Ovary (tissue), 10 donors: ENCODE measurements at places on chromosomes 4 and X.

DNA sequence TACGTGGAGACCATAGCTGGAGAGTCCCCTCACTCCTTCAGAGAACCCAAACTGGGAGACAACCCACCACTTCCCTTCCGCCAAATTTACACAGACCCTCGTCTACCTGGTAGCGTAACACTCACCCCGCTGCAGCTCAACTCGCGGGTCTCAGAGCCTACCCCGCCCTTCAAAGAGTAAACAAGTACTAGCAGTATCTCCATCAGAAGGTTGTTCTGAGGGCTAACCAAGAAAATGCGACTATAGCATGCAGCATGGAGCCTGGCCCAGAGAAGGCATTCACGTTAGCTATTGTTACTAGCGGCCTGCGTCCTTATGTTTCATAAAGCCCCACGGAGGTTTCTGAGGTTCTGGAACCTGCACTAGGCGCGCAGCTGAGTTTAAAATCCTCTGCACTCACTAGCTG, 531 bp upstream of the MANBA start:
- DNase-seq: peak; percentile 33
- peak overlapping the region; percentile 98 for H3K4me3 ChIP-seq
- no peaks in the 10 kb centered on the region for H3K36me3 ChIP-seq
- H3K27ac ChIP-seq: peak overlapping the region; percentile 50

GRCh38 chr4:36133086-36133485, 111.2 kb downstream of the ARAP2 start:
- H3K4me1 ChIP-seq: no peaks in the 10 kb centered on the region
- H3K4me3 ChIP-seq: no peak overlapping the region
- H3K27ac ChIP-seq: no peak overlapping the region
- DNase-seq: no peak
- no peaks in the 10 kb centered on the region for H3K36me3 ChIP-seq

- no peaks in the 10 kb centered on the region for H3K27me3 ChIP-seq
- H3K27ac ChIP-seq: no peak overlapping the region
- no peaks in the 10 kb centered on the region for H3K36me3 ChIP-seq
- DNase-seq: no peak
These were observed 80.5 kb downstream of the TBC1D9 start for GRCh38 chr4:140675599-140676231.

DNA sequence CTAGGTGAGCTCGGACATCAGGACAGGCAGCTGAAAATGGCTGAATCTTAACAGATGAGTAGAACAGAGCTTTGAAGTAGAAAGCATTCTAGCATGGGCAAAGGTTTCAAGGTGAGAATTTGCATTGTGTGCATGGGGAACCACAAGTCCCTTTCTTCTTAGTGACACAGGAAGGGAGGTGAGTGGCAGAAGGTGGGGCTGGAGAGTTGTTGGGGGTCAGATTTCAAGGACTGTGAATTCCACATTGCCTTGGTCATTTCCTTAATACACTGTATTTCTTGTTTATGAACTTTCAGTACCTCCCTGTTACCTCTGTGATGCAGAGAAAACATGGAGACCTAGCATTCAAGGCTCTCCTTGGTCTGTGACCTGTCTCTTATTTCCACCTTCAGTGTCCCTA, 4.1 kb downstream of the APEX2 start:
- H3K27me3 ChIP-seq: no peaks in the 10 kb centered on the region
- no peak overlapping the region for H3K4me3 ChIP-seq
- no peak for DNase-seq
- H3K4me1 ChIP-seq: peaks cover 10% of the 10 kb centered on the region
- no peak overlapping the region for H3K27ac ChIP-seq
- no peaks in the 10 kb centered on the region for H3K36me3 ChIP-seq

DNA sequence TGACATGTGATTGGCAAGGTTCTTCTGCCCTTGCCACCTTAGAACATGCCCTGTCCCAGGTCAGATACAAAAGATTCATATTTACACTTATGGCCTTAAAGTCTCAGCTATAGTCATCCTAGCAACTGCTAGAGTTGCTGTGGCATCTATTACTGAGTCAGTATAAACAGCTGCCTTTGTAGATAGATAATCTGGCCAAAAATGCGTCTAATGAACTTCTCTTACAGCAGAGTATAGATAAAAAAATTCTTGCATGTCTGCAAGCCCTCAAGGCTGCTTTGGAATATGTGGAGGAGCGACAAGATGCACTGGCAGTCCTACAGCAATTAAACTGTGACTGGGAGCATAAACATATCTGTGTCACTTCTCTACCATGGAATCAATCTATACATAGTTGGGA, 1209.7 kb upstream of the PABPC4L start:
- no peaks in the 10 kb centered on the region for H3K36me3 ChIP-seq
- no peak overlapping the region for H3K27ac ChIP-seq
- DNase-seq: no peak
- no peaks in the 10 kb centered on the region for H3K4me1 ChIP-seq
- no peak overlapping the region for H3K4me3 ChIP-seq
- no peaks in the 10 kb centered on the region for H3K27me3 ChIP-seq

DNA sequence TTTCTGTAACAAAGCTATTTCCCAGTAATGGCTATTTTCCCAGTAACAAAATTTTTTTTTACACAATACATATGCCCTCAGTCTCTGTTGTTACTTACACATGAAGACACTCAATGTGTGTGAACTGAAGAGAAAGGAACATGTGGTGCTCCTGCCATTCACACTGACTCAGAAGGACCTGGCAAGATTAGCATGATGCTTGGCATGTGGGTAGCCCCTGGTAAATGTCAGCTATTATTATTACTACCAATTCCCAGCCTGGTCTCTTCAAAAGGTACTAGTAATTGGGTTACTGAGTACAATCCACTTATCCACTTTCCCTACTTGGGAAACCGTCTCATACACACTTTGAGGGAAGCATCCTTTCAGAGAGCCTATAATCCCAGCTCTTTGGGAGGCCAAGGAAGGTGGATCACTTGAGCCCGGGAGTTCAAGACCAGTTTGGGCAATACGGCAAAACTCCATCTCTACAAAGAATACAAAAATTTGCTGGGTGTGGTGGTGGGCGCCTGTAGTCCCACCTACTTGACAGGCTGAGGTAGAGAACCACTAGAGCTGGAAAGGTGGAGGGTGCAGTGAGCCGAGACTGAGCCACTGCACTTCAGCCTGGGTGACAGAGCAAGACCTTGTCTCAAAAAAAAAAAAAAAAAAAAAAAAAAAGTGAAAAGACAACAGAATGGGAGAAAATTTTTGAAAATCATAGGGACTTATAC, 14.6 kb downstream of the RBBP7 start:
- no peak for DNase-seq
- no peaks in the 10 kb centered on the region for H3K27me3 ChIP-seq
- no peak overlapping the region for H3K4me3 ChIP-seq
- no peak overlapping the region for H3K27ac ChIP-seq

GRCh38 chr4:41514766-41515481, 23.0 kb upstream of the LIMCH1 start:
- no peak overlapping the region for H3K4me3 ChIP-seq
- no peak overlapping the region for H3K27ac ChIP-seq
- DNase-seq: no peak
- no peaks in the 10 kb centered on the region for H3K27me3 ChIP-seq
- no peaks in the 10 kb centered on the region for H3K4me1 ChIP-seq

GRCh38 chr4:24195991-24196736, 306.3 kb upstream of the PPARGC1A start:
- H3K36me3 ChIP-seq: no peaks in the 10 kb centered on the region
- no peak overlapping the region for H3K27ac ChIP-seq
- H3K27me3 ChIP-seq: no peaks in the 10 kb centered on the region
- DNase-seq: no peak

DNA sequence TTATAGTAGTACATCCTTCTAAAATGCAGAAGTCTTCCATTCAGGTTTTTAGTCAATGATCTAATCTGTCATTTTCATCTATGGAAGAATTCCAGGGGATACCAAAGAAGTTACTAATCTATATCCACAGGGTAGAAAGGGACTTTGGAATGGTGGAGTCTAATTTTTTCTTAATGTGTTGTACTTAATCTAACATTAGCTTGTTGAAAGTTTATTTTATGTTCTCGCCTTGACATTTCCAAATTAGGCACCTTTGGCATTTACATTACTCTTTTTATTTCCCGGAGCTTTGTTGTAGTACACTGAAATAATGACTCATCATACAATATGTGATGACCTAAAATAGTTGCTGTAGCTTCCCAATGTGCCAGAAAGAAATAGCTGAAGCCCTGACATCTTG, 91.5 kb downstream of the HTR2C start:
- H3K27me3 ChIP-seq: no peaks in the 10 kb centered on the region
- H3K4me1 ChIP-seq: no peaks in the 10 kb centered on the region
- no peak for DNase-seq

DNA sequence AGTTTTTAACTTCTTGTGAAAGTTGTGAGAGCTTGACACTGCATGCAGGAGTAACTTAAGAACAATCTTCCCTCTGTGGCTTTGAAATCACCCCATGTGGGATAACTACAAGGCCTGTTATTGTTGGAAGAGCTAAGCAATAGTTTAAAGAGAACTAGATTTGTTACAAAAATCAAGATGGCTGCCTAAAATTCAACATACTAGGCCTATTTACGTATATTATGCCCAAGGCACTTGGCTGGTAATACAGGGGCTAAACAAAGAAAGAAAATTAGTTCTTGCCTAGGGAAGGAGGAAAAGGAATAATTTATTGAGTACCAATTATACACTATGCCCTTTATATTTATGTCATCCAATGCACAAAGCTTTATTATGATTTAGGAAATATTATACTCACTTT, 36.1 kb downstream of the DMD start:
- no peak overlapping the region for H3K4me3 ChIP-seq
- no peak for DNase-seq

DNA sequence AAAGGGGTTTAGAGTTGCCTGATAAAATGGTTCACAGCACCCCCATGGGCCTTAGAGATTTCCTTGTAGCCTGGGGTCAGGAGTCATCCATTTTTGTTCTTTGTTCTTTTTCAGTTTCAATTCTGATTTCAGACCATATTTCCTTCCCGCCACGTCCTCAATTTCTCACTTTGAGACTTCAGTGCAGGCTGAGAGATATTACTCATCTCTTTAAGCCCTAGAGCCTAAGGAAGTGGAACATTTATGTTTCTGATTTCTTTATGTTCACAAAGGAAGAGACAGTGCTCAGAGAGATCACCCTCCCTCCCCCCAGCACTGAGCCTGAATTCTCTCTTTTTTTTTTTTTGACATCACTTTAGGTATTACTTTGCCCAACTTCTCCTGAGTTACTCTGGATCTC, 56.3 kb downstream of the MSN start:
- H3K4me1 ChIP-seq: no peaks in the 10 kb centered on the region
- H3K27ac ChIP-seq: no peak overlapping the region
- no peaks in the 10 kb centered on the region for H3K36me3 ChIP-seq
- no peak overlapping the region for H3K4me3 ChIP-seq

- DNase-seq: no peak
- no peaks in the 10 kb centered on the region for H3K36me3 ChIP-seq
- H3K27me3 ChIP-seq: no peaks in the 10 kb centered on the region
These were observed 155.8 kb downstream of the ANTXR2 start for GRCh38 chr4:79917246-79917645.

- H3K27ac ChIP-seq: no peak overlapping the region
- DNase-seq: no peak
- H3K27me3 ChIP-seq: no peaks in the 10 kb centered on the region
- H3K4me3 ChIP-seq: no peak overlapping the region
- H3K36me3 ChIP-seq: no peaks in the 10 kb centered on the region
These were observed 38.8 kb downstream of the CLCN3 start for GRCh38 chr4:169658975-169659715.

- no peak overlapping the region for H3K4me3 ChIP-seq
- H3K27me3 ChIP-seq: no peaks in the 10 kb centered on the region
- H3K36me3 ChIP-seq: no peaks in the 10 kb centered on the region
- no peak for DNase-seq
- no peaks in the 10 kb centered on the region for H3K4me1 ChIP-seq
- H3K27ac ChIP-seq: no peak overlapping the region
These were observed 33.6 kb downstream of the CLCN4 start for GRCh38 chrX:10190367-10190766.

GRCh38 chr4:7390906-7391636, 43.7 kb downstream of the PSAPL1 start:
- DNase-seq: no peak
- H3K4me3 ChIP-seq: no peak overlapping the region
- peaks cover 14% of the 10 kb centered on the region for H3K4me1 ChIP-seq
- no peaks in the 10 kb centered on the region for H3K36me3 ChIP-seq
- H3K27me3 ChIP-seq: no peaks in the 10 kb centered on the region

DNA sequence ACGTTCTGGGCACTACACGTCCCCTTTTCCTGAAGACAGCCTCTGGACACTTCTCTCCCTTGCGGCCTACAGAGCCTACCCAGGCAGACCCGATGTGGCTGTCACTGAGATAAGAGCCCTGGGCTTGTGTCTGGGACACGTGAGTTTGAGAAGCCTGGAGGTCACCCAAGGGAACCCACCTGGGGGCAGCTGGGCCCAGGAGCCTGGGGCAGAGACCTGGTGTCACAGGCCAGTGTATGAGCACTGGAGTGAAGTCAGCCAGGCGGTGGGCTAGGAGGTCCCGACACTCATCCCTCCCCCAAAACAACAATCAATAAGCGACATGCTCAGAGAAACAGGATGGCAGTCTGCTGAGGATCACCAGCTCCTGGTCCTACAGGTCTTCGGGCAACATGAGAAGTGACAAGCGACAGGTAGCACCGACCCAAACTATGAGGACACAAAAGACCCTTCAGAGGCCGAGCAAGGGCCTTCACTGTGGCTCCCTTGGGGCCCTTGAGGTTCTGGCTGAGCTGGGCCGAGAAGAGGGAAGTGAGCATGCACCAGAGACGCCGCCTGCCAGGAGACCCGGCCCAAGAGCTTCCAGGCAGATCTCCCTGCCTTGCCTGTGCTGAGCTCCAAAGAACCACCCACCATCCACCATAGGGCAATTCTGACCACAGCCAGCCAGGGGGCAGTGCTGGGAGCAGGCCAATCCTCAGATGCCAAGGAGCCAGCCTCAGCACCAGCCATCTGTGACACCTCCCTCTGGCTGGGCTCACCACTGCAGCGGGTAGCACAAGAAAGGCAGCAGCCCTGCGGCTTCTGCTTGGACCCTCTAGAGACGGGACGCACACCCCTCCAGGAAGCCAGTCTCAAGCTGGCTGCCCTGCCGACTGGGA, 11.0 kb upstream of the DUSP9 start:
- H3K27me3 ChIP-seq: no peaks in the 10 kb centered on the region
- H3K27ac ChIP-seq: no peak overlapping the region
- no peak for DNase-seq
- no peak overlapping the region for H3K4me3 ChIP-seq
- H3K36me3 ChIP-seq: no peaks in the 10 kb centered on the region

DNA sequence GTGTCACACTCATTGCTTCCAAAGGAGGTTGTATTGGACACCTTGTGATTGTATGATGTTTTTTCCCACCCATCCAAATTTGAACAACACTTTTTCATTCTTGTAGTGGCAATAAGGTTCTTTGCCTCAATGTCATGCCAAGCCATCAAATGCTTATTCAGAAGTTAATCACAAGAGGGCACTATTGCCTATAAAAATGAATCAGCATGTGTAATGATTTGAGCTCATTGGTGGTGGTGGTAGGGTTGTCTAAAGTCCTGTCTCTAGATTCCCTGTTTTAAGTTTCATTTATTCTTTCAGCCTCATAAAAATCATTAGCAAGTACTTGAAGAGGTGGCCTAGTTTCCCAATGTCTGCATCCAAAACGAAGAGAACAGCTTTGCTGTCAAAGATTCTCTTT, 37.0 kb downstream of the IRS4 start:
- H3K4me3 ChIP-seq: no peak overlapping the region
- H3K36me3 ChIP-seq: no peaks in the 10 kb centered on the region
- H3K27ac ChIP-seq: no peak overlapping the region
- no peaks in the 10 kb centered on the region for H3K27me3 ChIP-seq
- no peaks in the 10 kb centered on the region for H3K4me1 ChIP-seq
- DNase-seq: no peak

- no peaks in the 10 kb centered on the region for H3K27me3 ChIP-seq
- no peaks in the 10 kb centered on the region for H3K36me3 ChIP-seq
- no peaks in the 10 kb centered on the region for H3K4me1 ChIP-seq
- no peak overlapping the region for H3K27ac ChIP-seq
These were observed 67.0 kb downstream of the HPF1 start for GRCh38 chr4:169690787-169691186.
